ENCODE measurements at places on chromosomes 12 and 14.

GRCh38 chr12:97132270-97132669 lies 225.2 kb downstream of the NEDD1 start:
- DNase-seq = no peak

GRCh38 chr12:55068416-55069010 lies 48.7 kb downstream of the NEUROD4 start:
- DNase-seq = peak; percentile 45

- peak; percentile 21 for DNase-seq
Observed at GRCh38 chr14:67934087-67934486, 114.5 kb downstream of the RAD51B start.

GRCh38 chr12:95877622-95878021 lies 18.9 kb downstream of the SNRPF start:
- no peak for DNase-seq

- DNase-seq = no peak
Observed at GRCh38 chr12:103664626-103665025, 77.6 kb downstream of the STAB2 start.

- DNase-seq = no peak
Observed at GRCh38 chr12:115394496-115395220, 710.7 kb upstream of the TBX3 start.

- DNase-seq = no peak
Observed at GRCh38 chr12:132998741-132999140, 12.6 kb downstream of the ZNF26 start.

- DNase-seq = no peak
Observed at GRCh38 chr14:66268802-66269334, 217.3 kb upstream of the CCDC196 start.

DNA sequence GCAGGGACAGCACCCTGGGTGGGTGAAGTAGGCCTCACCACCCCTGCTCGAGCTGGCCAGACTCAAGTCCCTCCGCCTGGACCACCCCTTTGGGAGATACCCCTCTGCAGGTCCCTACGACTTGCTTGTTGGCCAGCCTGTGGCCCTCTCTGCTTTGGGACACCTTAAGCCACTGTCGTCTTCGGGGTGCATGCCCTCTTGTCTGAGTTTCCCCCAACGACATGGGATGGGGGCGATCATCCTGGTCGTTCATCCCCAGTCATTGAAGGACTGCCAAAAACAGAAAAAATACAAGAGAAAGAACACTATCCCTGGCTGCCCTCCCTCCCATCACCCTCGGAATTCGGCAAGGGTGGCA lies 151.1 kb downstream of the DPF3 start:
- DNase-seq = no peak

DNA sequence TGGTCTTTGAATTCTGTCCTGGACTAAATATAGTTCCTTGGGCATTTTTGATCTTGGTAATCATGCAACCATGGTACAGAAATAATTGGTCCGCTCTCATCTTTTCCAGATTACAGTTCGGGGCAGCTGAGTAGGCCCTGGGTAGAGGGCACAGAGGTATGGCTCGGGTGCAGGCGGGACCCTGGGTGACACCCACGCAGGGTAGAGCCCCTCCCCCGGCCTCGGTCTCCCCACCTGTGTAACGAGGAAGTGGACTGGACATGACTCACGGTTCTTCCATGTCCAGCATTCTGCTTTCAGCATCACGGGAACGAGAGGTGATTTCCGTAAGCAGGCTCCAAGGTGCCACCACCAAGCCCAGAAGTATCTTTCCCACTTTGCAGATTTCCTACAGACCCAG lies 91.0 kb upstream of the DIO3 start:
- no peak for DNase-seq

GRCh38 chr12:26287671-26288381 lies 92.5 kb downstream of the SSPN start:
- peak; percentile 84 for DNase-seq

DNA sequence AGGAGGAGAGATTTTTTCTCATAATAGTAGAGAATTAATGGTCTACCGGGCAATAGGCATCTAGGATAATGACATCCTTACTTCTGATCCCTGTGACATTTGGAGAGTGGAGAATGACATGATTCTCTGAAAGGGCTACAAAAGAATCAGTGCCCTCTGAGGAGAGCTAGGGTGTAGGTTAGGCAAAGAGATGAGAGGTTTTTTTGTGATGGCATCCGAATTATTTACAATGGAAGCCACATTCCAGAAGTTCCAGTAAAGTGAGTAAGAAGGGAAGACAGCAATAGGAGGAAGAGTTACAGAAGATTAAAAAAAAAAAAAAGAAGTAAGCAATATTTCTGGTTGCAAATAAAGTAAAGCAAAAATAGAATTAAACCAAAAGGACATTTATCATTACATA lies 478.0 kb downstream of the RMST start:
- DNase-seq = no peak

GRCh38 chr12:51020448-51021182 lies 5.6 kb downstream of the SLC11A2 start:
- no peak for DNase-seq

GRCh38 chr12:9848899-9849298 lies 20.3 kb downstream of the CLEC2B start:
- DNase-seq = no peak

DNA sequence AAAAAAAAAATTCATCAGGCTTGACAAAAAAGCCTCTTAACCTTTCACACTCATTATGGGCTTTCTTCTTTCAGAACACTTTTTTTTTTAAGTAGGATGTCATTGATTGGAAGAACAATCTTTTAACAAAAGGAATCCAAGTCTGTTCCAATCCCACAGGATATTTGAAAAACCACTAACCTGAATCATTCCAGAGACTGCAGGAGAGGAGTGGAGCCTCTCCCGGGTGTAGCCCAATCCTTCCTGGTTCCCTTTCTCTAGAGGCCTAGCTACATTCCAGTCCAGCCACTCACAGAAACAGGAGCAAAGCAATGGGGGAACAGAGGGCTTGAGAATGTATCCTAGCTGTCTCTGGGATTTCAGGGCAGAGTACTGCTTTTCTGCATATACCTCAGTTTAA lies 4.3 kb downstream of the MFAP5 start:
- DNase-seq = no peak

DNA sequence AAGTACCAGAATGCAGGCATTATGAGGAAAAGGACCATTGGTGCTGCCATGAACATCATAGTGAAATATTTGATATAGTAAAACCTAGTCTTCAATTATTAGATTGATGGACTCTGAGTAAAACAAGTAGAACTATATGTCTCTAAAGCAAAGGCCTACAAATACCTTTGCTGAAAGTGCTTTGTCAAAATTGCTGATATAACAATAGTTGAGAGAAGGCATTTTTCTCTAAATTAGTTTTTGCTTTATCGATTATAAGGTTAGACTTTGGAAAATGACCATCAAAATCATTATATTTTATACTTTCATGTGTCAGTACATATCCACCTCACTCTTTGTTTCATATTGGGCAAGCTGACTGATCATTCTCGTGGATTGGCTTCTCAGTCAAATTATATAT lies 836.0 kb upstream of the FBXO33 start:
- DNase-seq = no peak
